ENCODE measurements at places on chromosomes 5 and 9.

DNA sequence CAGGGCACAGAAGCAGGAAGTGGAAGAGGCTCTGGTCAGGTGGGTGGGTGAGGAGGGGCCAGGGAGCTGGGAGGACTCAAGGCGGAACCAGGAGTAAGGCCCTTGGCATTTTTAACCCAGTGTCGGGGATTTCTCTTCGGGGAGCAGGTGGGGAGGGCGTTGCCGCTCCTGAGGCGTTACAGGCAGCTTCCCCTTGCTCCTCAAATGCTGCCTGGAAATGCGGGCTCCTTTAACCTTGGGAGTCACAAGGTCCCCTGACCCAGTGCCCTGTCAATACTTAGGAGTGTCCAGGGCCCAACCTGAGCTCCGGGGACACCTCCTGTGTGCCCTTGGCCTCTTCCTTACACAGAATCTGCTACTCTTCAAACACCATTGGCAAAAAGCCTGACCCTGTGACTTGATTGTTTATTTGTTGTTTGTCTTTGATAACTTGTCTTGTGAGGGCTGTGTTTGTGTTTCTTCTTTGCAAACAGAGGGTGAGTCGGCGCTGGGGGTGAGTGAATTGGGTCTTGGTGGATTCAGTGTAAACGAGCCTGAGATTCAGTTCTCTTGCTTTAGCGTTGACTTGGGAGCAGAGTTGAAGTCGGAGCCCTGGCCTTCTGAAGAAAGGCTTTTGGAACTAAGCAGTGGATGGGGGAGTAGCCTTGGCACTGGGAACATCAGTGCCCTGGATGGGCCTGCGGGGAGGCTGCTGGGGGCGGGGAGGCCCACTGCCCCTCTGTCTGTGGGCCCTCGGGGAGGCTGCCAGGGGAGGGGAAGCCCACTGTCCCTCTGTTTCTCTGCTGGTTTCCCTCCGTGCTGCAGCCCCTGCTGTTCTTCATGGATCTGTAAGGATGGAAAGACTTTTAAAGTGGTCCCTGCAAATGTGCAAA is 300.7 kb upstream of the IRX4 start:
- DNase-seq, result no peak

GRCh38 chr5:163727028-163727427 is 221.6 kb downstream of the MAT2B start:
- no peak for DNase-seq

GRCh38 chr9:121663591-121663990 is 12.2 kb downstream of the DAB2IP start:
- no peak for DNase-seq

GRCh38 chr5:86968301-86968753 is 299.4 kb upstream of the RASA1 start:
- peak; percentile 47 for DNase-seq

- DNase-seq, result no peak
These were observed 227.8 kb upstream of the TBCA start for GRCh38 chr5:78003919-78004318.

- peak; percentile 54 for DNase-seq
These were observed 89.6 kb downstream of the EFNA5 start for GRCh38 chr5:107580889-107581820.

GRCh38 chr5:1004461-1005248 is 3.9 kb upstream of the NKD2 start:
- DNase-seq, result peak; percentile 59

DNA sequence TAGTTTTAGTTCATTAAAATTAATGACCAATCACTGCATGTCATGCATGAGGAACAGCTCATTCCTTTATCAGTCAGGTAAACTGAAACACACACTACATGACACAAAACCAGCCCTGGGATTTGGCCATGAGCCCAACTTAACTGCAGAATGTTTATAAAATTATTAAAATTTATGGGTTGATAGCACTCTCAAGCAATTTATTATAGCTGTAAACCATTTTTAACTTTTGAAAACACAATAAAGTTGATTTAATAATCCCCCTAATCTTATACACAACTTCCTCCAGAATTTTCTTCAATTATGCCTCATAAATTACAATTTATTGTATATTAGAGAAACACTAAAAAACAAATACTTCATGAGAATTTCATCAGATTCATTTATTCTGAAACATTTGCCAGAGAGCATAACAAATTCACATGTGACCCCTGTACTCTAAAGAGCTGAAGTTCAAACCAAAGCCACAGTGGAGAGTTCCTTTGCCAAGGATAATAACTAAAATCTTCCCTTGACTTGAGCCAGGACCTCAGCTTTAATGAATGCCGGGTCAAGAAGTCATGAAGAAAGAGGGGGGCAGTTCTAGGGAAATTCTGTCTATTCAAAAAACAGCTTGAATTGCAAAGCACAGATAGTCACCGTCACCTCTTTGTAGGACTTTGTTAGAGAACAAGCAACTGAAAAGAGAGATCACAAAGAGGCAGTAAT is 763.7 kb upstream of the GRAMD2B start:
- DNase-seq, result peak; percentile 35

DNA sequence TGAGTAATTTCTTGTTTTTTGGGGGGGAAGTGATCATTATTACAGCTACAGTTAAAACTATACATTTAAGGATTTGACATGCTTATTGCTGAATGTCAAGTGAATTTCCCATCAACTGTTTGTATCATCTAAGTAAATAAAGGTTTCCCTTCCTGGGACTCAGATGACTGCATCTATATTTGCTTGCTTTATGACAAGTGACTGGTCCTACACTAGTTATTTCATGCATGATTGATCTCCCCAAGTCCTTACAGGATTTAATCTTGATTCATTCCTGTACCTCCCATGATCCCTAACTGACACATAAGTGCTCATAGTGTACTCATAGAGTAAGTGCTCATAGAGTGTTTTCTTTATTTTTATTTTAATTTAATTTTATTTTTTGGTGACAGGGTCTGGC is 2.8 kb downstream of the TXNDC8 start:
- no peak for DNase-seq

Data from iris pigment epithelial cell (primary cell).